ENCODE measurements at places on chromosomes 6 and 20. TPM values are rescaled to one million over a fixed set of nuclear protein-coding genes. Genes with fewer than 3 reads are reported as not detected.

The TSPO2 gene
- total RNA-seq, result not detected

The SUMO4 gene
- total RNA-seq, result 1.3 TPM

The PHACTR1 gene
- total RNA-seq, result 0.09 TPM

The UCKL1 gene
- total RNA-seq, result 15.9 TPM

The MPIG6B gene
- not detected for total RNA-seq

The GNAS-AS1 gene
- total RNA-seq, result 1.2 TPM

The DEFB124 gene
- total RNA-seq, result not detected

The RBPJL gene
- not detected for total RNA-seq

The PKHD1 gene
- total RNA-seq, result not detected

The MCCD1 gene
- not detected for total RNA-seq

The COL12A1 gene
- total RNA-seq, result 686 TPM

The GPX5 gene
- not detected for total RNA-seq

The AURKA gene
- total RNA-seq, result 5.8 TPM

The SFTA2 gene
- total RNA-seq, result not detected

The RIOK1 gene
- total RNA-seq, result 21.1 TPM

The FANCE gene
- 3.7 TPM for total RNA-seq

The SLC32A1 gene
- not detected for total RNA-seq

The OR2J3 gene
- total RNA-seq, result not detected

The TMEM151B gene
- total RNA-seq, result not detected

The CALHM4 gene
- not detected for total RNA-seq

The RFX6 gene
- total RNA-seq, result not detected

The RAB32 gene
- total RNA-seq, result 111 TPM

The NANP gene
- total RNA-seq, result 6.3 TPM

The SCGN gene
- not detected for total RNA-seq

The PYGB gene
- total RNA-seq, result 73.7 TPM

The PDYN gene
- total RNA-seq, result not detected

The CST5 gene
- total RNA-seq, result not detected

The KIF13A gene
- total RNA-seq, result 72.6 TPM

The CLPSL2 gene
- not detected for total RNA-seq

The RSPO4 gene
- not detected for total RNA-seq

The GABRR1 gene
- total RNA-seq, result not detected

The TXLNB gene
- 0.46 TPM for total RNA-seq

The GPR6 gene
- not detected for total RNA-seq

The RUNX2 gene
- 1.8 TPM for total RNA-seq

The ABCC10 gene
- 16.5 TPM for total RNA-seq

The GLYATL3 gene
- not detected for total RNA-seq

The FOXC1 gene
- 0.28 TPM for total RNA-seq

The MCM8 gene
- total RNA-seq, result 2.3 TPM

The SAMD5 gene
- 0.43 TPM for total RNA-seq

The GINS1 gene
- total RNA-seq, result 1.4 TPM

The LIN28B gene
- not detected for total RNA-seq

The EEF1A2 gene
- total RNA-seq, result 3.0 TPM

The DNMT3B gene
- total RNA-seq, result 0.85 TPM

The BMP5 gene
- under 0.01 TPM for total RNA-seq

The WFDC10B gene
- total RNA-seq, result 0.14 TPM

Data from smooth muscle cell of bladder (primary cell).